ENCODE measurements at places on chromosomes 5 and 9.

DNA sequence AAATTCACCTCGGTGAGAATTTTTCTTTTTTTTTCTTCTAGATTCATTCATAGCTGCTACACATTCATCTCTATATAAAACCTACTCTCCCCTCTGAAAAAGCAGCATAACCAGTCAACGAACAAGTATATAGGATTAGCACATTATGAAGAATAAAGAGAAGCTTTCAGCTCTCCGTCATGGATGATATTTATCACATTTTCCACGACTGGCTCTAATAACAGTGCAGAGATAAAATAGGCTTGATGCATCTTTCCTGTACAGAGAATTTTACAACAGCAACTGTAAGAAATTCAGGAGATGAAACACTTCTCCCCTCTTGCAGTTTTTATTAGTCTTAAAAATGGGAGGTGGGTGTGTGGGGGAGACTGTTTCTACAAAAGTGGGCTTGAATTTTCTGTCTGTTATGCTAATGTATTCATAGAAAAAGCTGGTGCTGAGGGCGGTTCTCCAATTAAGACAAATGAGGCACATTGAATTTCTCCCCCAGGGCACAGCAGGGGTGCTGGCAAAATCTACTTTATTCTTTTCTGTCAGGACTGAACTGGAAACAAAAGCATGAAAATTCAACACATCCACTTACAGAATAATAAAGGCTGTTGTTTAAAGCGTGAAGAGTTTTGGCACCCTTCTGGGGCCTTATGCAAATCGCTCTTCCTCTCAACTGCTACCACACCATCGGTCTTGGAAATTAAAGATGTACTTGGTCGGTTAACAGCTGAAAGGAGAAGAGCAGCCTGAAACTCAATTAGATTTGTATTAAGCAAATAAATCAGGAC, 233.9 kb upstream of the ZNF608 start:
- DNase-seq = no peak

GRCh38 chr5:72245546-72245945, 74.5 kb downstream of the MRPS27 start:
- DNase-seq = no peak

- DNase-seq = no peak
Observed at GRCh38 chr5:119583684-119584083, 45.7 kb upstream of the FAM170A start.

GRCh38 chr5:177086654-177087397, at the start of gene FGFR4:
TSS of gene FGFR4 (plus strand) at chr5:177086915. CDS start at chr5:177089603, 2,688 bp downstream.
- peak; percentile 71 for DNase-seq

- DNase-seq = no peak
Observed at GRCh38 chr9:18333157-18333556, 140.8 kb upstream of the ADAMTSL1 start.

DNA sequence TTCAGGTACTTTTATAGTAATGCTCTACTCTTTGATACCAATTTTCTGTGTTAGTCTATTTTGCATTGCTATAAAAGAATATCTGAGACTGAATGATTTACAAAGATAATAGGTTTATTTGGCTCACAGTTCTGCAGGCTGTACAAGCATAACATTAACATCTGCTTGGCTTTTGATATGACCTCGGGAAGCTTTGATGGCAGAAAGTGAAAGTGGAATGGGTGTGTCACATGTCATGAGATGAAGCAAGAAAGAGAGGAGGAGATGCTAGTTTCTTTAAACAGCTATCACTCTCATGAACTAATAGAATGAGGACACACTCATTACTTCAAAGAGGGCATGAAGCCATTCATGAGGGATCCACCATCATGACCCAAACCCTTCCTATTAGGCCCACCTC, 270.9 kb upstream of the IL12B start:
- DNase-seq = no peak

DNA sequence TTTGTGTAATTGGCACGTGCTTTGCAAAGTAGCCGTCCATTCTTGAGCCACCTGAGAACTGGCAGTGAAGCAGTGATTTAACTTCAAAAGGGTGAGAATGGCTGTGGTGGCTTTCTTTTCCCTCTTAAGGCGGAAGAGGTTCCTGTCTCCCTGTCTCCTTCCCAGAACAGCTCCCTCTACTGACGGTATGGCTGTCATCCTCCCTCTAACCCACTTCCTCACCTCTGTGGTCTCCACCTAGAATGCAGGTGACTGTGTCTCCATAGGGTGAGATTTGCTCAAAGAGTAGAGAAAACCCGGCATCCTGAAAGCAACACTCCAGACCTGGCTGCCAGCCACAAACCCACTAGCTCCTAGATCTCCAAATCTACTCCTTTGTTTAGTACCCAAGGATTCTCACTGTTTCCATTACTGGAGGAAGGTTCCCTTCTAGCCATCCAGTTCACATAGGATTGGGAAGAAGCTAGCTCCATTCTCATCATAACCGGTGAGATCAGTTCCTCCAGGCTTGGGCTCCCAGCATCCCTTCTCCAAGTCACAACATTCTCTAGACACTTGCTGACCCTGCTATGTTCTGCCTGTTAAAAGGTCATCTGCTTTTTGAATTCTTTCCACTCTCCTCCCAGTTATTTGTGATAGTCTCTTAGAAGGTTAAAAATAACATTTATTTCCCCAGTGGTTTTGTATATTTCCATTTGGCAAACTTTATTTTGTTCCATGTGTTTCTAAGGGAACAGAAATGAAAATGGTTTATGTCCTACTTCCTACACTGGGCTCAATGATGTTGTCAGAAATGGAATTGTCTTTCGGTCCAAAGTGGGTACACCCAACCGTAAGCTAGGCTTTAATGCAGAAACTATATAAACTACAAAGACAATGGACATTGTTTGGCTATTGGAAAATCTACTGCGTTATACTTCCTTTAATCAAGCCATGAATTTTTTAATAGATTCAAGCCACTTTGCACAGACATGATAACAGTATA, 269.4 kb downstream of the CWC27 start:
- DNase-seq = no peak

- no peak for DNase-seq
Observed at GRCh38 chr5:74082512-74083055, 456.6 kb downstream of the ARHGEF28 start.

DNA sequence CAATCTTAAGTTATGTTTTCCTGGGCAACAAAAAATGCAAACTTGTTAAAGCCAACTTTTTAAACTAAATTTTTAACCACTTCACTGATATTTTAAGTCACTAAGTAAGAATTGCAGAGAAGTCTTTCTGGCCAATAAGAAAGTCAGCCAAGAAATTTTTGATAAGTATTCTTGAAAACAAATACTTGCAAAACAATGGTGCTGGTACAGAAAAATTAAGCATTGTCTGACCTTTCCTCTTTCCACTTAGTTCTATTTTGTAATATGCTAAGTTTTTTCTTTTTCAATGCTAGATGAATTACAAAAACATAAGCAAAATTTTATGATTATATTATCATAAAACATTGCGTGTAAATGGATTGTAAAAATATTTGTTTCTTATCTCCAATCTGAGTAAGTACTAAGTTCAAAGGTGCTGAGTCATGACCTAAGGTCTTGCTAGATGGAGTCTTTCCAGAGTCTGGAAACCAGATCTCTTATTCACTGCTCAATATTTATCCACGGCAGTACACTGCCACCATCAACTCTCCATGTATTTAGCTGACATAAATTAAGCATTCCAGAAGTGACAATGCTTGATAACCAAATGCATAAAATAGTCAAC, 139.7 kb downstream of the MEF2C start:
- DNase-seq = no peak

DNA sequence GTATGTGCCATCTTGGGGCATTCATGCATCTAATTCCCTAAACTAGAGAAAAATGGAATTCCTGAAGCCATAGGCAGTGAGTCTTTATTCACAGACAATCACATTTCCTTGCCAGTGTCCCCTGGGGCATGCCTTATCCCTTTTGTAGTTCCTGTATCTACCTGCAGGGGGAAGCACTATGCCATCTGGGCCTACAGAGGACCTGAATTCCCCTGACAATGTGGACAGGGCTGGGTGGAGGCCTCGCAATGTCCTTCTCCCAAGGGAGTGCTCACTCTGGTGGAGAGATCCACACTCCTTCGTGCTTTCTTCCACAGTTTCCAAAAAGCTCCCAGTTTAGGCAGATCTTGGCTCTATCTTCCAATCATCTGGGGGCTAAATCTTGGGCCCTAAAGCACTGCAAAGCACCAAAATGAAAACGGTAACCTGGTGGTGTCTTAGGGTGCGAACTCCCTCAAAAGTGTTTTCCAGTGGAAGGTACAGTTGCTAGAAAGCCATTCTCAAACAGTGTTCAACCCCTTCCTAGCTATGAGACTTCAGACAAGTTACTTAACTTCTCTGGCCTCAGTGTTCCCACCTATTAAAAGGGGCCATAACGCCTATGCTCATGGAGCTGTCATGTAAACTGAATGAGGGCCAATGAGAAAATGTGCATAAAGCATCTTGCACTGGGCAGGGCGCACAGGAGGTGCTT, 17.5 kb downstream of the WHRN start:
- DNase-seq = peak; percentile 47

- DNase-seq = no peak
Observed at GRCh38 chr9:28620661-28621060, 1047.4 kb upstream of the C9orf72 start.

- no peak for DNase-seq
Observed at GRCh38 chr5:142342128-142342981, 17.5 kb upstream of the SPRY4 start.

DNA sequence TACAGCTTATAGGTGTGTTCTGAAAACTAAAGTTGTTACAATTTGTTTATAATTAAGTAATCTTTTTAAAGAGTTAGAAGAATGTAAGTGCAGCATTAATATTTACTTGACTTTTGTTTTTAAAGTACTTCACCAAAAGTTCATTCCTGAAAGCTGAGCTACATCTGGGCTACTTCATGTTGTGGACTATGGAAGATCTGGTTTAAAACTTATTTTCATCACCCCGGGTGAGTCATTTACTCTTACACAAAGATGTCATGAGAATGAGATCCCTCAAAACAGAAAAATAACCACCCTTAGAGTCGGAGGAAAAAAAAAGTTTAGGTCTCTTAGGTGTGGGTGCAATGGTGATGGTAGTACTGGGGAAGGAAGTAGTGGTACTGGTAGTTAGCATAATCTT, 5.1 kb downstream of the POU5F2 start:
- no peak for DNase-seq

GRCh38 chr9:84856181-84856632, 186.7 kb downstream of the NTRK2 start:
- no peak for DNase-seq

DNA sequence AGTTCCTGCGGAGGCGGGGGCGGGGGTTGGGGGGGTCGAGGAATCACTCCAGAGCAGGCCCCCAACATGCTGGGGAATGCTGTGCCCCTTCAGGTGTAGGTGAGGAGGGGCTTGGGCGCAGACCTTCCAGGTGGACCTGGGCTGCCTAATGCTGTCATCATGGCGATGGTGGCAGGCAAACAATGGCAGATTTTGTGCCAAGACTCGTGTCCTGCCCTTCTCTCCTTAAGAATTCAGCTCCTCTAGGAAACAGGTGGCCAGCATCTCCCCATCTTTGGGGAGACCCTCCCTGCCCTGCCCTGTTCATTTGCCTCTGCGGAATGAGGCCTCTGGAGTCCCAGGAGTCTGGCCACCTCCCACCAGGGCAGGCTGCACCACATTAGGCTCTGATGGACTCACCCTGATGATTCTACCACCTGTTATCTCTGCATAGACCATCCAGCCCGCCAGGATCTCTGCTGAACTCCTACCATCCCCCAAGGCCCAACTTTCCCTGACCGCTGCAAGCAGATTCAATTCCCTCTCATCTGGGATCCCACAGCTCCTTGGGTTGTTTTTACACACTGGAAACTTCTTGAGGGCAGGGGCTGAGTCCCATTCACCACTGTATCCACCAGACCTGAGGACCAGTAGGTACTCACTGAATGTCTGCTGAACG, 10.9 kb upstream of the SLC25A51 start:
- no peak for DNase-seq

DNA sequence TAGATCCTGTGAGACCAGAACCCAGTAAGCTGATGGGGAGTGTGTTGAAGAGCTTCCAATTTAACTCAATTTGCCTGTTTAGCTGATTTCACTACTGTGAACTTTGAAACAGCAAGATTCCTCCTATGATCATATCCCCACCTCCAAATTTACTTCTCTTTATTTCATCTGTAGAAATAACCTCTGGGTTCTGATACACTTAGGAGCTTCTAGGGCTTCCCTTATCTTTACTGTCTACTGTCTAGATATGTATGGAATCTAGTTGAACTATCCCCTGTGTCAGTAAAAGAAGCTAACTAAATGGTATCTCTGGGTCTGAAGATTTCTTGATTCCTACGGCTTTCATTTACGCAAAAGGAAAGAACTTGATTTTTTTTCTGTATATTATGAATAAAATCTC, 116.8 kb downstream of the GCNT1 start:
- no peak for DNase-seq

- no peak for DNase-seq
Observed at GRCh38 chr5:172096207-172096940, 89.9 kb upstream of the FBXW11 start.

GRCh38 chr5:169384661-169385060, 83.7 kb upstream of the SLIT3 start:
- no peak for DNase-seq

GRCh38 chr5:60870857-60871256, 26.8 kb upstream of the ELOVL7 start:
- DNase-seq = no peak

GRCh38 chr5:44885903-44886302, 77.2 kb downstream of the MRPS30 start:
- DNase-seq = no peak

- no peak for DNase-seq
Observed at GRCh38 chr9:93397661-93398373, 53.7 kb upstream of the FAM120A start.

DNA sequence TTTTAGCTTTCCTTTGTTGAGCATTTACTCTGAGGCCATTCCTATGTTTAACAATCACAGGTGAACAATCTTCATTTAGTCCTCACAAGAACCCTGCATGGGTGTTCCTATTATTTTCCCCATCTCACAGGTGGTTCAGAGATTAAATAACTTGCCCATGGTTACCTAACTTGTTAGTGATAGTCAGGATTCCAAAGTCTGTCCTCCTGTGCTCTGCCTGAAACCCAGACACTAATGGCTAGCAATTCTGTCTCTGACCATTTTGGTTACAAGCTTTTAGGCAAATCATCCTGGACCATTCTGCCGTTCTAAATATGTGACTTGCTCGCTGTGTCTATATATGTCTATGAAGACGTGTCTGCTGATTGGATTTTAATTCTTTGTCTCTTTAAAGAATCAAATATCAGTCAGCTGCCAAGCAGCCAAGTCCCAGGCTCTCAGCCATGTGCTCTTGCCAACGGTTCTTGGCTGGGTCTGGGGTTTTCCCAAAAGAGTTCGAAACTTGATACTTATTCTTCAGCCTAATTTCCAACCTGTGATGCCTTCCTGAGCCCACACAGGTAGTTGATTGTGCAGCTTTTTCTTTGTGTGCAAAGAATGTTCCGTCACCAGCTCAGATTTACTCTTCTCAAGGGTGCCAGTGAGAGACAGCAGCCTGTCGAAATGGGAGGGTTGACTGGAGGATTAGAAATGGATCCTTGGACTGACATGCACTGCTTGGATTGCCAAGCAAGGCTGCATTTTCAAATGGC, 121.7 kb downstream of the NREP start:
- no peak for DNase-seq

- DNase-seq = peak; percentile 28
Observed at GRCh38 chr5:997001-997474, 11.6 kb upstream of the NKD2 start.

- no peak for DNase-seq
Observed at GRCh38 chr5:14364096-14364495, 217.5 kb upstream of the OTULINL start.

All from CD4-positive, alpha-beta T cell (primary cell).